ENCODE measurements at places on chromosomes 5 and 9.

GRCh38 chr5:77898385-77898784, 122.2 kb upstream of the TBCA start:
- no peak for DNase-seq

DNA sequence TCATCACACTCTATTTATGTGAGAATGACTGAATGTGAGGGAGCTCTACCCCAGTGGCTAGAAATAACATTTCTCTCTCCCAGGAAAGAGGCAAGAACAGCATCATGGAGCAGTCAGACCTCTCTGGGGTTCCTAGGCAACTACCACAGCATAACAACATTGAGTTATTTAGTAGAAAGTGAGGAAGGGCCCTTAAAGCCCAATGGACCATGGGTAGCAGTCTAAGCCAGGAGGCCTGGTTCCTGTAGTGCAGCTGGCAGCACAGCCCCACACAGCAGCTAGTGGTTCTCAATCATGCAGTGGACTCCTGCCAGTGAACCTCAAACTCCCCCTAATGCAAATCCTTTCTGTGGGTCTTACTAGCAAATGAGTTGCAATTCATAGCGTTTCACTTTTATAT, 55.3 kb downstream of the SPEF2 start:
- no peak for DNase-seq

DNA sequence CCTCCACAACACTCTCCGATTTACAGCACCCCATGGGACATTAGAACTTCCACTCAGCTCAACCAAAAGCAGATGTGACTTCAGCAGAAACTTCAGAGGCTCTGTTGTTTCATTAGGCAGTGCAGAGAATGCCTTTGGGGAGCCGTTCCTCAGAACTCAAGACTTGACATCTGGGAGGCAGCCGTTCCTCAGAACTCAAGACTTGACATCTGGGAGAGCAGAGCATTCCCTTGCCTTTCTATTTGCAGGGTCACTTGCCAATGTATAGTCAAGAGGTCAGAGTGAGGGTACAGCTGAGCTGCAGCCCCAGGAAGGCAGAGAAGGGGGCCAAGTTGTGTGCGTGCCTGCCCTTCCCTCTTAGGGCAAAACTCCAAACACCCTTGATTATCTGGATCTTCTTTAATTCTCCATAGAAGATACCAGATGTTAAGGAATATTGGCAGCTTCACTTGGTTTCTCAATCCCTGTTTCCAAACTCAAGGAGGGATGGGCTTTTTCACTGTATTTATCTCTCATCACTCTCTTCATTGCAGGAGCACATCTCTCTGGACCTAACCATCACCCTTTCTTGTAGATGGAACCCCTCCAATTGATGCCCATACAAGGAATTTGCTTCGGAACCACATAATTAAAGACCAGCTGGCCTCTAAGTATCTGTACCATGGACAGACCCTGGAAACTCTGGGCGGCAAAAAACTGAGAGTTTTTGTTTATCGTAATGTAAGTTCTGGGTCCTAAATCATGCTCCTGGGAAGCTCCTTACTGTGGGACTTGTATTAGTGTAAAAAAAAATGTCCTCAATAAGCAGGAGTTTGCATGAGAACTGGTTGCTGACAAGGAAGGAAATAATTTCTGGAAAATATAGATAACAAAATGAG, 25.6 kb downstream of the TGFBI start:
- no peak for DNase-seq

- no peak for DNase-seq
Observed at GRCh38 chr9:134276453-134277245, 49.6 kb upstream of the RXRA start.

DNA sequence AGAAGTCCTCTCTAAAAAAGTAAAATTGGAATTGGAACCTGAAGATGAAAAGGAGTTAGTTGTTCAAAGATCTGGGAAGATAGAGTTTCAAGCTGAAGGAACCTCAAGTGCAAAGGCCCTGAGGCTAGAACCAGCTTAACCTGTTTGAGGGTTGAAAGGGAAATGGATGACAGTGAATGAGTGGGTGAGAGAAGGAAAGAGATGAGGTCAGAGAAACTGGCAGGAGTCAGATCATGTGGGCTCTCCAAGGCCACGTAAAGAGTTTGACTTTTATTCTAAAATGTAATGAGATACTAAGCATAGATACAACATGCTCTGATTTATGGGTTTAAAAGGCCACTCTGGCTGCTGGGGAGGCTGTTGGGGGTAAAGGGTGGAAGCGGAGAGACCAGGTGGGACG, 2.5 kb upstream of the RAD23B start:
- DNase-seq: no peak

DNA sequence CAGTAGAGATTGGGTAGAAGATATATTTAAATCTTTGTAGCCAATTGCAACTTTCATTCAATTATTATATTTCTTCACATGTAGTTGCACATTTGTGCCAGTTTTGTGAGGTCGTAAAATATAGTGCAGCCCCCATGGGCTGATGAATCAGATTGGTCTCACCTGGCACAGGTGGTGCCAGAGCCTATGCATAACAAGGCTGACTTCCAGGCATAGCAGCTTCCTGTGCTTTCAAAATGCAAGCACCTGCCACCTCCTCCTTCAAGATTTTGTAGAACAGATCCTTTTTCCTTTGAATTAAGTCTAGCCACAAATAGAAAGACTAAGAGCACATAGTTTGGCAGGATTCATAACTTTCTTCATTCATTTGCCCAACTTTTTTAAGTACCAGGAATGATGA, 87.1 kb downstream of the STARD4 start:
- DNase-seq: no peak

- no peak for DNase-seq
Observed at GRCh38 chr9:83511051-83511450, 27.1 kb downstream of the FRMD3 start.

- DNase-seq: peak; percentile 38
Observed at GRCh38 chr5:141695627-141696215, 13.7 kb upstream of the ARAP3 start.

Data from NCI-H1694 treated with DMSO at 0.1 percent for 48 hours (cell line).